Esophagus muscularis mucosa (tissue), 4 donors: ENCODE measurements at places on chromosomes 7 and 10. TPM values are rescaled to one million over a fixed set of nuclear protein-coding genes. Genes with fewer than 3 reads are reported as not detected.

DNA sequence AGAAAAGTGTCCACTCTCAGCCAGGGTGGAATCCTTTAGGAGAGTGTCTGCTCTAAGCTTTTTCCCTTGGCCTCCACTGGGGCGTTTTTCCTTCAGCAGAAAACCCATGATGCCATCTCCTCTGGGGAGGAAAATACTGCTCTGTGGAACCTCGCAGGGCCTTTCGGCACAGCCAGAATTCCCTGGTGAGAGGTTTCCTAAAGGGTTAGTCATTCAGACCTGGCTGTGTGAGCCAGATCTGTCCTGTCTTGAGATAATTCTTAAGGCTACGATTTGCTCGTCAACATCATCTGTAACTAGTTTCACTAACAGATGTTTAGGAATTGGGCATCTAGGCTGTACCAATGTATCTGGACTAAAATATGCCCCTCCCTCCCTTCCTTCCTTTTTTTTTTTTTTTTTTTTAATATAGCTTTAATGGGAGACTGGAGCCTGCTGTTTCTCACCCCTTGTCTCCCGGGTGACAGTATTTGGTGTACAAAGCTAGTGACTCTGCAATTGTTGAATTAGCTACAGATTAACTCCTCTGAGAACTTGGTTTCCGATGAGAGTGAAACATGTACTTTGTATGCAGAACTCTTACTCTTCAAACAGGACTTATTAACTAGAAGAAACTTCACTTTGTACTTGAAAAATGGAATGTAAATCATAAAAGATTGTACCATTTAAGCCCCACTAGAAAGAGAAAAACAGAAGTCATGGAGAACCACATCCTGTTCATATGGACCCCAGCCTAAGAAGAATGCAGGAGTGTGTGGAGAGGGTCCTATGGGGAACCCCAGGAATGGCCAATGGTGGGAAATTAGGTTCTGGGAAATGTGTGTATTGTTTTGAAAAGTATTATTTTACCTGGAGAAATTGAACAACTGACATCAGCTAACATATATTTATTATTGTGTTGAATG is 230.9 kb downstream of the CAMK1D start:
- DNase-seq: no peak

- DNase-seq: no peak
Observed at GRCh38 chr7:31253532-31253931, 87.0 kb downstream of the NEUROD6 start.

DNA sequence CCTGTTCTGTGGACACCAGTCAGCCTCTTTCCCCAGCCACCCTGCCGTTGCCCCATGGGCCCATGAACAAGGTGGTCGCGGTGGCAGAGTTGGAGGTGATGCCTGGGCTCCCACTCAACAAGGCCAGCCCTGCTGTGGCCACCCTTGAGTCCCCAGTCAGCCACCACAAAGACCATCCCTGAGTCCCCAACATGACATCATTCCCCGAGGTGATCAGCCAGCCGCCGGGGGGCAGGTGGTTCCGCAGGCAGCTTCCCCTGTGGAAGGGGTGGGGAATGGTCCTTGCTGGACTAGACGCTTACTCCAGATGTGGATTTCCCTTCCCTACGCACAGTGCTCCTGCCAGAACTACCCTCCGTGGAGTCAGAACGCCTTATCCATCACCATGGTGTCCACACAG is 271.7 kb downstream of the PTPRN2 start:
- DNase-seq: no peak

GRCh38 chr7:85566095-85566794 is 379.4 kb upstream of the SEMA3D start:
- DNase-seq: no peak

- DNase-seq: no peak
Observed at GRCh38 chr7:71184136-71184535, 52.2 kb downstream of the GALNT17 start.

- no peak for DNase-seq
Observed at GRCh38 chr10:60003651-60004523, 97.5 kb upstream of the CCDC6 start.

GRCh38 chr10:91884536-91884935 is 24.8 kb downstream of the FGFBP3 start:
- DNase-seq: no peak

- peak; percentile 53 for DNase-seq
Observed at GRCh38 chr7:109898-110556, 82.3 kb upstream of the FAM20C start.

- no peak for DNase-seq
Observed at GRCh38 chr10:93718937-93719725, 16.7 kb upstream of the FRA10AC1 start.

DNA sequence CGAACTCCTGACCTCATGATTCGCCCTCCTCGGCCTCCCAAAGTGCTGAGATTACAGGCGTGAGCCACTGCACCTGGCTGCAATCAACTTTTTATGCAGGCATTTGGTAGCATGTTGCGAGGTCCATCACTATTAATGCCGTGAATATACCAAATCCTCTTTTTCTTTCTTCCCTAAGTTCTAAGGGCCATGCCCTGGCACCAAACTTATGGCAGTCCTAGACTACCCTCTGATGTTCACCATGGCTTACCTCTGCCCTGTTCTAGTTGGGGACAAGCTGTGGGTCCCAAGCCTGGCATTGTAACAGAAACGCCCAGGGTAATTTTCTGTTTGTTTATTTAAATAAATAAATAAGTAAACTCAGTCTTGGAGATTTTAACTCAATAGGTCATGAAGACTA is 13.3 kb downstream of the PRSS2 start:
- no peak for DNase-seq

GRCh38 chr7:107026166-107026565 is 18.3 kb upstream of the PRKAR2B start:
- no peak for DNase-seq

DNA sequence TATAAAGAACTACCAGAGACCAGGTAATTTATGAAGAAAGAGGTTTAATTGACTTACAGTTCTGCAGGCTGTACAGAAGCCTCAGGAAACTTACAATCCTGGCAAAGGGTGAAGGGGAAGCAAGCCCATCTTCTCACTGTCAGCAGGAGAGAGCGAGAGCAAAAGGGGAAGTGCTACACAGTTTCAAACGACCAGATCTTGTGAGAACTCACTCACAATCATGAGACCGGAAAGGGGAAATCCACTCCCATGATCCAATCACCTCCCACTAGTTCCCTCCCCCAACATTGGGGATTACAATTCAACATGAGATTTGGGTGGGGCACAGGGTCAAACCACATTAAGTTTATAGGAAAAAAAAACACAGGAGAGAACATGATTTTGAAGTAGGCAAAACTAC is 222.1 kb upstream of the SHH start:
- DNase-seq: no peak

DNA sequence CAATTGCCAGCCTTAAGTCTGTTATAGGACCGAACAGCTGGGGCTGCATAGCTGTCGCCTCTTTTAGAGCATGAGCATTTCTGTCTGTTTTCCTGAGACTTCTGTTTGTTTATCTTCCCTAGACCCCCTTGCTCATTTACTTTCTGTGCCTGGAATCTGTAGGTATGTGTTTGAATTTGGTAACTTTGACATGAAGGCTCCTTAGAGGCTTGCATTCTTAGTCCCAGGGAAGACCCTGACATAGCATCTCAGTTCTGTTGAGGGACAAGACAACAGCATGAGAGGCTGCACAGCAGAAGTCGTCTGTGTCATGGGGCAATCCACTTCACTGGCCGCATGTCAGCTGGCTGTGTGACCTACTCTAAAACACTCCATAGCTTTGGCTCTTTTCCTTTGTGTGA is 58.7 kb downstream of the KLHDC10 start:
- no peak for DNase-seq

The EPO gene
- total RNA-seq: not detected

The SAP25 gene
- total RNA-seq: 0.92 TPM

The HEPACAM2 gene
- total RNA-seq: not detected

The FXYD4 gene
- total RNA-seq: not detected

The ACSM6 gene
- total RNA-seq: not detected

The ZNF33A gene
- total RNA-seq: 25.0 TPM

The MCM10 gene
- total RNA-seq: not detected

The NEUROD6 gene
- not detected for total RNA-seq

The GFRA1 gene
- total RNA-seq: 73.0 TPM

The HOXA7 gene
- total RNA-seq: 1.7 TPM

The CACNB2 gene
- 108 TPM for total RNA-seq

The PNLIPRP1 gene
- total RNA-seq: not detected

The CELF2 gene
- total RNA-seq: 101 TPM

The FKBP14 gene
- total RNA-seq: 6.3 TPM

The PNLIPRP3 gene
- total RNA-seq: not detected

The MLXIPL gene
- total RNA-seq: 10.9 TPM
